B cell (primary cell): ENCODE measurements at places on chromosomes 4 and X. TPM values are rescaled to one million over a fixed set of nuclear protein-coding genes. Genes with fewer than 3 reads are reported as not detected.

DNA sequence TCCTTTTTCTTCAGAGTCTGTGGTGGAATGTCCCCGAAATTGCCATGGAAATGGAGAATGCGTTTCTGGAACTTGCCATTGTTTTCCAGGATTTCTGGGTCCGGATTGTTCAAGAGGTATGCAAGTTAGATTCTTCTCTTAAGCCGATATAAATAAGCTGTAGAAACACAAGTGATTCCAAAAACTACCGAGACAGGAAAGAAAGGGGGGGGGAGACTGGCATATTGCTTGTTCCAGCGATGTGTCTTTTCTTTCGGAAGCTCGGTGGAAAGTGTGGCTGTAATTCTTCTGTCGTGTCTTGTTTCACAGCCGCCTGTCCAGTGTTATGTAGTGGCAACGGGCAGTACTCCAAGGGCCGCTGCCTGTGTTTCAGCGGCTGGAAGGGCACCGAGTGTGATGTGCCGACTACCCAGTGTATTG is 236.9 kb downstream of the DCTD start:
- no peak for DNase-seq

The CYSLTR1 gene
- polyA plus RNA-seq, result 10.7 and 20.8 TPM in 2 replicates

DNA sequence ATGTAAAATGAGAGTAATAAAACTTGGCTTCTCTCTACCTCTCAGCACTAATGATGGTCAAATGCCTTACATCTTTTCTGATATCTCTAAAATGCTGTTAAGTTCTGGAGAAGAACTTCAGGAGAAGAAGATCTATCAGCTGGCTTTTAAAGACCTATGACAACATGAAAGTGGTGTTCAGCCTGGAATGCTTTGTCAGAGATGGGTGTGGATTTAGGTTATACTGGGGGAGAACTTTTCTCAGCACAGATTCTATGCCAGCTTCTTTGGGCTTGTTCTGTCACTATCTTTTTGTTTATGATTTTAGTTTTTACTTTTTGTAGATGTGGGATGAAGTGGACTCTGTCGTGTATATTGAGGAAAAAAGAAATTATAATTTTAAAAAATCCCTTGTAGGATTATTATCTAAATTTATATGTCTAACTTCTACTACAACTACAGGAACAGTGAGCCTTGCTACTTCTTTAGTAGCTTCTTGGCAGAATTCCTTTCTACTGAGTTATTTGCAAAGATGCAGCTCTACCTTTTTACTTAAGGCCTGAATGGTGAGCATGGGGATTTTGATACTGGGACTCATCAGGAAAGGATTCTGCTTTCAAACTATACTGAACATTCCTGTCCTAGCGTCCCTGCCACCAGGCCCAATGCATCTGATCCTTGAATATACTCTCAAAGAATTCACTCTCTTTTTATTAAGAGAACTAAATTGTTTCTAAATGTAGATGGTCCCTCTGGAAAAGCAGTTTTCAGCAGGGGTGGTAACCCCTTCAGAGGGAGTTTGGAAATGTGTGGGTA is 19.6 kb downstream of the CYP2U1 start:
- DNase-seq, result no peak

The FAM114A1 gene
- 0.30 and 1.8 TPM in 2 replicates for polyA plus RNA-seq

DNA sequence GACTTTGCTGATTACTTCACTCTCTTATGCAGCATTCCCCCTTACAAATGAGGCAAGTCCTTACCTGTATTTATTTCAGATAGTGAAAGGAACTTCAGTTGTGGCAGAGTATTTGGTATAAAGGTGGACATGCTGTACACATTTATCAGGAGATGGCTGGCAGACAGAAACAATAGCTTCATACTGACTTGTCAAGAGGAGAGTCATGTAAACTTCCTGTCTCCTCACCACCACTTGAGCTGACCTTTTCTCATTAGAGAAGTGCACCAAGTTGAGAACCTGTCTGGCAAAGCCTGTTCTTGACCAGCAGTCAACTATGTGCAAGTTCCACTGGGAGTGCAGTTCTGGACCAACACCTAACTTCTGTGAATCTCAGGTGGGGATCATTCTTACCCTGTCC is 80.8 kb downstream of the LARP1B start:
- no peak for DNase-seq
